Mesothelial cell of epicardium (in vitro differentiated cells): ENCODE measurements at places on chromosomes 6 and 20.

DNA sequence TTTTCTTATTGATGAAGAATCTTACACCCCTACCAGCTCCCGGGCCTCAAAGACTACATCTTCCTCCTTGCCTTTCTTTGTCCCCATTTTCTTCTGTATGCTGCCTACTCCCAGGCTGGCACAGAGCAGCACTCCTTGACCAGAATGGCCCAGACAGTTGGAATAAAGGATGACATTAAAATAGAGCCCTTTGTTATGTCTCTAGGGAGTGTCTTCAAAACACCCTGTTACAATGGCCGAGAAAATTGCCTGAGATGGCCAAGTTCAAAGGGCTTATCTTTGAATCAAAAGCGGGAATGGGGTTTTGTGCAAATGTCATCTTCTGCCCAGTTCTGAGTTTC, 79.0 kb upstream of the TBC1D7 start:
- no peak for DNase-seq

GRCh38 chr6:150079604-150080003, 10.7 kb upstream of the ULBP3 start:
- DNase-seq, result no peak

- no peak for DNase-seq
Measured at GRCh38 chr6:34146021-34146782, at the start of gene GRM4. GRM4 (minus strand) TSS chr6:34146087; CDS start chr6:34133496, 12,591 bp downstream.

- no peak for DNase-seq
Measured at GRCh38 chr6:83558975-83559374, 46.6 kb downstream of the PRSS35 start.

- DNase-seq, result no peak
Measured at GRCh38 chr6:33199687-33200218, 712 bp downstream of the RXRB start.

GRCh38 chr20:11522366-11522741, 395.3 kb upstream of the BTBD3 start:
- DNase-seq, result no peak

DNA sequence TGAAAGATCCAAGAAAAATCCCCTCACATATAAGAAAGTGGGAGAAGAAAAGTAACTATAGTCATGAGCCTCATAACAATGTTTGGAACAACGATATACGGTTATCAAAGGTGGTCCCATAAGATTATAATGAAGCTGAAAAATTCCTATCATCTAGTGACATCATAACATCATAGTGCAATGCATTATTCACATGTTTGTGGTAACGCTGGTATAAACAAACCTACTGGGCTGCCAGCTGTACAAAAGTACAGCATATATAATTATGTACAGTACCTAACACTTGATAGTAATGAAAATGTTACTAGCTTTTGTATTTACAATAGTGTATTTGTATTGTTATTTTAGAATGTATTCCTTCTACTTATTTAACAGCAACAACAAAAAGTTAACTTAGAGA, 240.7 kb downstream of the RNGTT start:
- DNase-seq, result no peak

DNA sequence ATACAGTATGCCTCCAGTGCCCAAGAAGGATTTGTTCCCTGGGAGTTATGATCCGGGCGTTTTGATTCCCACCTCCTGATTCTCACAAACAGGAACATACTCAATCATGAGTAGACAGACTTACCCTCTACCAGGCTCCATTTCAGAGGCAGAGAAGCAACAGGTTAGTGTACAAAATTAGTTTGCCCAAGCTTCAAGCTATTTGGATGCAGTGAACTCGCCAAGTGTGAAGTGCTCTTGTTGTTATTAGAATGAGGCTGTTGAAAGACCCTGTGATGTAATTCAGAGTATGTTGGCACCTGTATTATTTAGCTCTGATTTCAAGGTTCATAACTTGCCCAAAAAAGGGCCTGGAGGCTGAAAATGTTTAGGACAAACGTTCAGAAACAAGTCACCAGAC, 247.0 kb downstream of the PHACTR1 start:
- no peak for DNase-seq

DNA sequence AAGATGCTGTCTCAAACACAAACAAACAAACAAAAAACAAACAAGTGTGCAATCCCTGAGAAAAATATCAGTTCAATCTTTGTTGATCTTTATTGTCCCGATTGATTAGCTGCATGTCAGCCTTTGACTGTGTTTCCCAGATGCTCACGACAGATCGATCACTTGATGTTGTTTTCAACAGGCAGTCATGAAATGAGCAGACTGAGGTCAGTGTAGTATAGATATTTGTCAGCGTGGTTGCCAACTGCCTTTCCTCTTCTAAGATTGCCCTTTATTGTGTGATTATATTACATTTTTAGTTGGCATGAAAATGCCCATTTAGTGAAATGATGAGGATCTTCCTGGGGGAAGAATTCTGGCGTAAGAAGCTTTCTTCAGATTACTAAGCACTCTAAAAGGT, 25.6 kb downstream of the UTRN start:
- DNase-seq, result no peak

- DNase-seq, result no peak
Measured at GRCh38 chr6:4727671-4728435, 48.4 kb upstream of the CDYL start.
